ENCODE measurements at places on chromosomes 3 and 15.

- DNase-seq = no peak
These were observed 73.0 kb downstream of the ATP10A start for GRCh38 chr15:25790000-25790660.

DNA sequence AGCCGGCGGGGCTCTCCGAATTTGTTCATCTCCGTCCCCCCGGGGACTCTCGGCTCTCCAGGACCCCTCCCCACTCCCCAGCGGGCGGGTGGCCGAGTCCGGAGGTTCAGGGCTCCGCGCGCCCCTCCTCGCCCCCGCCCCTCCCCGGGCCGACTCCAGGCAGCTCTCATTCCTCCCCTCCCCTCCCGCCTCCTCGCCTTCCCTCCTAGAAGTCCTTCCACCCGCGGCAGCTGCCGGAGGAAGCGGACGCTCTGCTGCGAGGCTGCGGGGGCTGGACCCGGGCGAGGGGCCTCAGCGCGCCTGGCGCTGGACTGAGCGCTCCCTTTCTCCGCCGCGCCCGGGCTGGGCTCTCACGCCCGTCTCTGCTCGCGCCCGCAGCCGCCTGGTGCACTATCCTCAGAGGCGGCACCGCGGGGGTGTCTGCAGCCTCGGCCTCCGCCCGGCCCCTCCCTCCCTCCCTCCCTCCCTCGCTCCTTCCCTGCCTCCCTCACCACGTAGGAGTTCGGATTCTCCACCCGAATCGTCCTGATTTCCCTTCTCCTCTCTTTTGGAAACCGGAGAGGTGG, at the start of gene ROBO2:
TSS of gene ROBO2 (plus strand) at position 494 of the 566 bp plus-strand sequence. CDS start 687 bp downstream, outside the sequence.
- no peak for DNase-seq

GRCh38 chr3:4855676-4856075, 123.6 kb upstream of the BHLHE40 start:
- no peak for DNase-seq

GRCh38 chr3:54086652-54087405, 35.5 kb upstream of the CACNA2D3 start:
- no peak for DNase-seq

GRCh38 chr3:48440590-48440958, 517 bp downstream of the TMA7 start:
- no peak for DNase-seq

GRCh38 chr3:154898443-154898842, 181.7 kb upstream of the MME start:
- no peak for DNase-seq

- no peak for DNase-seq
These were observed 187.1 kb upstream of the DNAJC19 start for GRCh38 chr3:181176601-181177000.

DNA sequence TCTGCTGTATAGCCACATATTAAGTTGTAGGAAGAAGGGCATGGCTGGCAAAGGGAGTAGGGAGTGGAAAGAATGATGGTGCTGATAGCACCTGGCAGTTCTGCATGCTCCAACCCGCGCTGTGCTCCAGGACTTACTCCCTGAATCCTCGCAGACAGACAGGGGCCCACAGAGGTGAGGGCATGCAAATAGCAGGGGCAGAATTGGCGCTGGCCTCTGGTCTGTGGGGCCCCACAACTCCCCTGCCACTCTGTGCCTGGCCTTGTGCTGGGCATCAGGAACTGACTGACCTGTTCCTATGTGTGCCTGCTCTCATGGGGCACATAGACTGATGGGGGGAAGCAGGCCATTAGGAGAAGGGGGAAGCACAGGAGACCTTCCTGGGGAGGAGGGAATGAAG, 20.9 kb downstream of the HDAC11 start:
- no peak for DNase-seq

DNA sequence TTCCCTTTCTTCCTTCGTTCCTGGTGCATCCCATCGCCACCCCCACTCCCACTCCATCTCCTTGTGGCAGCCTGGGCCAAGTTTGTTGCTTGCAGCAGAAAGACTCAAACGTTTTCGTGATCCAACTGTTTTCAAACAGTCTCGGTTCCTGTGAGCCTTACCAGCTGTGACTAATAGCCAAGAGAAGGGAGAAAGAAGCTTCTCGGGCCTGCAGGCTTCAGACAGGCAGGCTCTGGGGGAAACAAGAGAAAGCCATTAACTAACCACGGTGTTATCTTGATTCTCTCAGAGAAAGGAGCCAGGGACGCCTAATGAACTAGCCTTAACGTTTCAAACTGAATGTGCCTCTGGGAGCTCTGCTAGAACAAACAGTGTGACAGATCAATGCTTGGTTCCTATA, 742.0 kb downstream of the NR2F2 start:
- DNase-seq = no peak

DNA sequence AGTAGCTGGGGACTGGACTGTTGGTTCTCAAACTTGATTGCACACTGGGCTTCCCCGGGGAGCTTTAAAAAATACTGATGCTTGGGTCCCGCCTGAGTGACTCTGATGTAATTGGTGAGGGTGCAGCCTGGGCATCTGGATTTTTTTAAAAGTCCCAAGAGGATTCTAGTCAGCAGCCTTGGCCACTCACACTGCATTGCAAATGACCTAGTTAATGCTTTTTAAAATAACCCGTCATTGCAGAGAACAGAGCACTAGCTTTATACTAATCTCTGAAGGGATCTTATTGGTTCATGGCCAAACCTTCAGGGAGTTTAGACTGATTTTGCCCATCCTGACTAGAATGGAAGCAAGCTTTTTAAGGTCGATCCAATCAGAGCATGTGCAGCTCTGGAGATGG, 310.6 kb upstream of the PROK2 start:
- DNase-seq = no peak

GRCh38 chr3:137796993-137797392, 32.9 kb downstream of the SOX14 start:
- no peak for DNase-seq

DNA sequence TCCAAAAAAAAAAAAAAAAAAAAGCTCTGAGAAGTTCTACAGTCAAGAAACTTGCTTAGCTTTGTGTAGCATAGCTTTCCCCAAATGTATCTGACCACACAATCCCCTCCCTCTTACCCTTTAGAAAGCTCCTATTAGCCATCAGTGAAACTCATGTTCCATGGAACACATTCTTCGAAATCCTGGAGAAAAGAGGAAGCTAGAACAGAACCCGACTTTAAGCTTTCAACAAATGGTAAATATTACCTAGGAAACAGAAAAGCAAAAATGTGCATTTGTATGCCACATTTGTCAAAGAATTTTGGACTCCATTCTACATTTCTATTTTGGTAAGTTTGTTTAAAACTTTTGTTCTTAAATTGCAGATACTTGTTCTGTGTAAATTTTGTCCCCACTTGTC, 17.4 kb upstream of the CRTC3 start:
- no peak for DNase-seq

DNA sequence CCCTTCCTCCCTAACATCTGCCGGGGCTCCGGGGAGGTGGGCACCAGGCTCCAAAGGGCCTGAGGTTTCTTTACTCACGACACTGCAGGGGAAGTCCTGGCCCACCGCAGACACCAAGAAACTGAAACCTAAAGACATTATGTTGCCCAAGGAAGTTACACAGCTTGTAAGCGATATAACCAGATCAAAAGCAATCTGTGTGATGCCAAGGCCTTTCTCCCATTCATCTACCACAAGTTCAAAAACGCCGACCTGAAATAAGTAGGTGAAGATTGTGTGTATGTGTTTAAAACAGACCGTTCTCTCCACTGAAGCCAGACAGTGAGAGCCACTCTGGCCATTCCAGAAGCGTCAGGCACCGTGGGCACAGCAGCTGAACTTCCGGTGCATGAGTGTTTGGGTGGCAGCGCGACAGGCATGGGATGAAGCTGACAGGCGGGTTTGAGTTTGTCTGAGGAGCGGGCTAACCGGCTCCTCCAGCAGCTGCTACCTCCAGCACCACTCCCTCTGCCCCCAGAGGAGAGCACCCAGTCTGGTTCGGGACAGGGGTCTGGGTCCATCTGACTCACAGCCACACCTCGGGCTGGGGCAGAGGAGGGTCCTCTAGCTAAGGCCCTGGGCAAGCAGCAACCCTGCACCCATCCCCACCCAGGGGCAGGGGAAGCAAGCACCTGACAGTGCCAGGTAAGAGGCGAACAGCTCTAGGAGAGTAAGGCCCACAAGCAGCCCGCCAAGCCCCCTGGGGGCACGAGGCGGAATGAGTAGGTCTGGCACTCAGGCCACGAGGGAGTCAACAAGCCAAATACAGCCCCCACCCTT, 1.3 kb downstream of the TNK2 start:
- peak; percentile 42 for DNase-seq

Data from stimulated activated CD8-positive, alpha-beta memory T cell treated with anti-CD3 and anti-CD28 coated beads, Interleukin-4, amount 100 ng/mL, for 4 hours (primary cell).